ENCODE measurements at places on chromosomes 12 and 14. TPM values are rescaled to one million over a fixed set of nuclear protein-coding genes. Genes with fewer than 3 reads are reported as not detected.

Gene MANSC4
- total RNA-seq, result not detected

Gene ESR2
- total RNA-seq, result 0.42 TPM

DNA sequence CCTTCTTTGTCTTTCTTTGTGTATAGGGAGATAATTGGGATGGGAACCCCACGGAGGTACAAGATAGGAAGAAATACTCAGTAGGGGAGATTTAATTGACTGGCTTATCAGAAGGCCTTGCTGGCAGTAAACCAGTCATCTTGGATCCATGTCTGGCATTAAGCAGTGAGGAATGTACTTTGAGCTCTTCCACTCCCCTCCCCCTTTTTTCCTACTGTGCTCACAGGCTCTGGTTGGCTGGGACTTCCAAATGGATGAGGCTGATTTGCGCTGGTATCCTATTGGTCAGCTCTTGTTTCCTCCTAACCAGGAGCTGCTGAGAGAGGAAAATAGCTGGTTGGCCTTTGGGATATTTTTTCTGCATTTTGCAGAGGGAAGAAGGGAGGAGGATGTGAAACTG is 24.7 kb downstream of the NGDN start:
- no peak for DNase-seq

- DNase-seq, result peak; percentile 18
Observed at GRCh38 chr12:5003025-5003666, 40.5 kb upstream of the KCNA5 start.

GRCh38 chr14:74555476-74556050 is 56.5 kb downstream of the LTBP2 start:
- DNase-seq, result no peak

GRCh38 chr14:89701211-89702043 is 253.1 kb downstream of the EFCAB11 start:
- peak; percentile 85 for DNase-seq

DNA sequence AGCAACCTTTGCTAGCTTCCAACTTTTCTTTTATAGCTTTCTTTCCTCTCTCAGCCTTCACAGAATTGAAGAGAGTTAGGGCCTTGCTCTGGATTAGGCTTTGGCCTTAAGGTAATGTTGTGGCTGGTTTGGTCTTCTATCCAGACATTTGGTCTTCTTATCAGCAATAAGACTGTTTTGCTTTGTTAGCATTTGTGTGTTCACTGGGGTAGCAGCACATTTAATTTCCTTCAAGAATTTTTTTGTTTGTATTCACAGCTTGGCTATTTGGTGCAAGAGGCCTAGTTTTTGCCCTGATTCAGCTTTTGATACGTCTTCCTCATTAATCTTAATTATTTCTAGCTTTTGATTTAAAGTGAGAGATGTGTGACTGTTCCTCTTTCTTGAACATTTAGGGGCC is 130.8 kb downstream of the RAD51B start:
- no peak for DNase-seq

DNA sequence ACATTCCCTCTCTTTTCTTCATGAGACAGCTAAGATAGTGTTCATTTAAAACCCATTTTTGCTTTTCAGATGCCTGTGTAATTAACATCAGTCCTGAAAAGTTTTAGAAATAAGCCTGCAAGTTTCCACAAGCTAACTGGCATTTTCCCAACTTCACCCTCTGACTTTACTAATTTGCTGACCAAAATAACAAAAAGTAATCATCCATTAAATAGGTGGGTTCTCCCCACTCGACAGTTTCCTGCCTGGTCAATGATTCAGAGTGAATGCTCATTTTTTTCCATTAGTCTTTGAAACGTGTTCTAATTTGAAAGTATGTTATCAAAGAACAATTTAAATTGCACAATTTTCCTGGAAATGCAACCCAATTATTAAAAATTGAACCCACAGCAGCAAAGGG is 23.6 kb downstream of the NELL2 start:
- no peak for DNase-seq

- no peak for DNase-seq
Observed at GRCh38 chr12:88644946-88645702, 64.9 kb upstream of the KITLG start.

GRCh38 chr12:28955491-28955890 is 193.6 kb upstream of the FAR2 start:
- no peak for DNase-seq

GRCh38 chr12:5965950-5966383 is 20.9 kb upstream of the ANO2 start:
- DNase-seq, result no peak

- DNase-seq, result no peak
Observed at GRCh38 chr12:81263072-81263471, 185.2 kb downstream of the ACSS3 start.

DNA sequence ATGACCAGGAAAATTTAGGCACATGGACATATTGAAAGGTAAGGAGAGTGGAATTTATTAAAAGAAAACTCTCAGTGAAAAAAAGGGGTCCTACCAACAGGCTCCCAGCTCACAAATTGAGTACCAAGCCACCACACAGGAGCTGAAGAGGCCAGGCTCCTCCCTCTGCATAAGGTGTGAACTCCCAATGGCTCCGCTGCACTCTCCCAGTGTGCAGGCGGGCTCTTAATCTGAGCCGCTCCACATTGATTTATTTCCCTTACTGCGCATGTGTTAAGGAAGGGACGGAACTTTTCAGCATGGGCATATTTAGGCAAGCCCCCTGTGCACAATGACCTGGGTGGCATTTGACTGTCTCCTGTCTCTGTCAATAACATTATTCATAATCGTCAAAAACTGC is 68.6 kb upstream of the PLEKHG7 start:
- DNase-seq, result no peak

Measured in T-helper 17 cell (primary cell).